Suppressor macrophage (primary cell): ENCODE measurements at places on chromosomes 2 and 18.

DNA sequence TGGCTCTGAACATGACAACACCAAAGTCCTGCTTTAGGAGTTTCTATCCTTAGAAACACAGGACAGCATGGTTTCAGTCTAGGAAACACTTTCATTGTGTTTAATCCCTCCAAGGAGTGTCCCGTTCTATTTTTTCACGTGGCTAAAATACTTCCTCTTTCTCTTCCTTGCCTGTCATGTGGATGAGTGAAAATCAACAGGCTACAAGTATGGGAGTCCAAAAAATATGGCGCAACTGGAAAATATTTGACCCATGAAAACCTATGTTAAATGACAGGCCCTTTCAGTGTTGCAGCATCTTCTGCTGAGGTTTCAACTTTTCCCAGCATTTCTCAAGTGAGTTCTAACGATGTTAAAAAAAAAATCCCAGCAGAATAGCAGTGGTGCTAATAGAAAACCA is 146.3 kb downstream of the LAMA3 start:
- peak; percentile 78 for DNase-seq

GRCh38 chr2:48952614-48953013 is 197.1 kb upstream of the LHCGR start:
- DNase-seq: no peak

DNA sequence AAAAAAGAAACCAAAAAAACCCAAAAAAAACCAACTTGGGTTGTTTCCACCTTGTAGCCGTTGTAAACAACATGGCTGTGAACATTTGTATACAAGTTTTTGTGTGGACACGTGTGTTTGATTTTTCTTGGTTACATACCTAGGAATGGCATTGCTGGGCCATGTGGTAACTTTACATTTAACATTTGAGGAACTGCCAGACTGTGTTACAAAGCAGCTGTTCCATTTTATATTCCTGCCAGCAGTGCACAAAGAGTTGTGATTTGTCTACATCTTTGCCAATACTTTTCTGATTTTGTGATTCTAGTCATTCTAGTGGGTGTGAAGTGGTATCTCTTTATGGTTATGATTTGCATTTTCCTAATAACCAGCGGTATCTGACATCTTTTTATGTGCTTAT is 22.5 kb downstream of the LPIN1 start:
- DNase-seq: no peak

DNA sequence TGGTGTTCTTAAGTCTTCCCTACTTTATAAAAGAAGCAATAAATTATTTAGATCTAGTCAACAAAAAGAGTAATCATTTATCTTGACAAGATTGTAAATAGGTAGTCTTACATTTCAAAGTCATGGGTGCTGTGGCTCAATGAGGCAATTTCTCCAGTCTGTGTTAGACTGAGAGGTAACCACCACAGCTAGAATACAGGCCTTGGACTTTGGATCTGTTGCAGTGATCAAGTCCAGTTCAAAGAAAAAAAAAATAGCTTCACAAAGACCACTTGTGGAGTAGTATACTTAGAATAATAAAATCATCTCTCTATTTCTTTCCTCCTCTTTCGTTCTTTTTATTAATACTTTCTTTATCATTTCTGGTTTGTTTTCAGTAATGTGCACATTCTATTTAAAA is 93.1 kb upstream of the FSIP2 start:
- DNase-seq: no peak

- peak; percentile 26 for DNase-seq
These were observed 56.9 kb downstream of the ITGA6 start for GRCh38 chr2:172484253-172484652.
